HT-29 (cell line): ENCODE measurements at places on chromosomes 6 and 20.

DNA sequence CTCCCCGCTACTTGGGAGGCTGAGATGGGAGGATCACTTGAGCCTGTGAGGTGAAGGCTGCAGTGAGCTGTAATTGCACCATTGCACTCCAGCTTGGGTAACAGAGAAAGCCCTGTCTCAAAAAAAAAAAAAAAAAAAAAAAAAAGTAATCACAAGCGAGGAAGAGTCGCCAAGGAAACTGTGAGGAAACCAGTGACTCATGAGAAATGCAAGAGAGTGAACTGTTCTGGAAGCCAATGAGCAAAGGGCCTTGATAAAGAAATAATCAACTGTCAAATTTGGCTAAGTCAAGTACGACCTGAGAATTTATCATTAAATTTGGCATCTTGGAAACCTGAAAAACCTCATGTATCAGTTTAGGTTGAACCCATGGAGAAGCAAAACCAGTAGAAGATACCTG, 16.1 kb upstream of the LAMP5 start:
- no peak for DNase-seq

GRCh38 chr6:124233221-124233620, 429.6 kb downstream of the NKAIN2 start:
- DNase-seq: no peak

GRCh38 chr6:26250698-26251044, 114.3 kb upstream of the BTN3A2 start:
- no peak for DNase-seq

DNA sequence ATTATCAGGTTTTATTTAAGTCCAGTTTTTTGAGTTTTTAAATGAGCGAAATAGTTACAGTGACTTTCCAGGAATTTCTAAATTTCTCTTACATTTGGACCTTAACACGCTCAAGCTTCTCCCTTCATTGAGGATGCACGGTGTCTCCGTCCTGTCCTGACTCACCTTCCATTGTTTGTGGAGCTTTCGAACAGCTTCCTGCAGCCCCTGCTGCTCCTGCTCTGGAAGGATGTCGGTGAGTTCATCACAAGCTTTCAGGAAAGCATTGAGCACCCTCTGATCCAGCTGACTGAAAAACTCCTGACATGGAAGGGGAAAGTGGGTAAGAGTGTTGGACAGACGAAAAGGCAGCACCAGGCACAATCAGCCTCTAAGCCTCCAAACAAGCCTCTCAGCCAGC, 183.7 kb downstream of the SYNE1 start:
- no peak for DNase-seq

DNA sequence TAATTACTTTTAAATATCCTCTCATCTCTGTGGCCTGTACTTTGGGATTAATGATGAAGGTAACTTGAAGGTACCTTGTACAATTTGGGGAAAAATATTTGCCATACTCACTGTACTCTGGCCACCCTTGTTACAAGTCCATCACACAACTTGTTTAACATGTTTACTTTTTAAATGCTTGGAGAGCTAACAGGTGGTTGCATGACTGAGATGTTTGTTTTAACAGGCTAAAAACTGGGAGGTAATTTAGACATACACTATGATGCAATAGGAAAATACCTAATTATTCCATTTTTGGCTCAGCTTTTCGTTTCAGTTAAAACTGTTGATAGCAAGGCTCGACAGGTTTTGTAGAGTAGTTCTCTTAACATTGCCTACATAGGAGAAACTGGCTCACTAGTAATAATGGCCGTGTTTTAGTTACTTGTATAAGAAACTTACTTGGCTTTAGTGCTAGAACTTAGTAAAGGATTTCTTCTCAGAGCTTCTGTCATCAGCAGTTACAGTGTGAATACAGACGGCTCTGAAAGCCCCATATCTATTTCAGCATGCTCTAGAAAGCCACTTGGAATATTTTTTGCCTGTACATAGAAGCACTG, 489.8 kb upstream of the SOX4 start:
- peak; percentile 41 for DNase-seq

DNA sequence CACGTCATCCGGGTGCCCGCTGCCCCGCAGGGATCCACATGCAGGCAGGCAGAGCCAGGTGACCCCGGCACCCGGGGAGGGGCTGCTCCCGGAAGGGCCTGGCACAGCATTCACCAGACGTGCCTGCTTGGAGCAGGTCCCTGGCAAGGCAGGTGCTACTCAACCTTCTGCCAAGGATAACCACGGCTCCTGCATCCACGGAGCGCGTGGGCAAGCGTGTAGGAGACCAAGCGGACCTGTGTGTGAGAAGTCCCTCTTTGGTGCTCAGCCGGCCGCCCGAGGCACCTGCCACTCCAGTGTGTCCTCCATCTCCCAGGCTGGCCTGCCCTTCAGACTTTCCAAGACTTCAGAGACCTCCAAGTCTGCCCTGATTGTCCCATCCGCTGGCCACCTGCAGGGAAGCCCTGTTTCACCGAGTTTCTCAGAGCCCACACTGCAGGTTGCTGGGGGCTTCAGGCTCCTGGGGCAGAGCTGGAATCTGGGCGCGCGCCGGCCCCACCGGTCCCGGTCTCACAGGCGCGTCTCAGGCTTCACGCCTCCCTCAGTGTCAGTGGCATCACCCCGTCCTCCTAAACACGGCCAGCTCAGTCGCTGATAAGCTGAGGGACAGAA, 124.3 kb downstream of the DLL1 start:
- no peak for DNase-seq

GRCh38 chr6:79353226-79353625, 118.7 kb upstream of the HMGN3 start:
- no peak for DNase-seq

DNA sequence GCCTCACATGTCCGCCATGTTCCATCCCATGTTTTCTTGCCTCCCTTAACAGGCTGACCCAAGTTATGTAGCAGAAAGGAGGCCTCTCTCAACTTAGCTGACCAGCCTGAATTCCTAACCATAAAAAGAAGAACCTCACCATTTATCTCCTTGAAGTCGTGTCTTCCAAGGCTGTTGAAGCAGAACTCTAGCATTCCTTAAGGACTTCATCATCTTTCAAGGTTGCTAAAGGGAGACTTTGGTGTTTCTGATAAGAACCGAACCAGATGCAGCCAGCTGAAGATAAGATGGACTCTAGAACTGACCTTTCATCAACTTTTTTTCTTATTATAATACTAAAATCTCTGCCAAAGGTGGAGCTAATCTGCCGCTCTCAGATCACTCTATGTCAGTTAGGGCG, 571.7 kb upstream of the SLC35B3 start:
- no peak for DNase-seq
